Stimulated activated effector memory CD8-positive, alpha-beta T cell treated with anti-CD3 and anti-CD28 coated beads, Interleukin-12 subunit alpha, Interleukin-12 subunit beta, amount 100 ng/mL, for 72 hours (primary cell): ENCODE measurements at places on chromosomes 13 and 19.

DNA sequence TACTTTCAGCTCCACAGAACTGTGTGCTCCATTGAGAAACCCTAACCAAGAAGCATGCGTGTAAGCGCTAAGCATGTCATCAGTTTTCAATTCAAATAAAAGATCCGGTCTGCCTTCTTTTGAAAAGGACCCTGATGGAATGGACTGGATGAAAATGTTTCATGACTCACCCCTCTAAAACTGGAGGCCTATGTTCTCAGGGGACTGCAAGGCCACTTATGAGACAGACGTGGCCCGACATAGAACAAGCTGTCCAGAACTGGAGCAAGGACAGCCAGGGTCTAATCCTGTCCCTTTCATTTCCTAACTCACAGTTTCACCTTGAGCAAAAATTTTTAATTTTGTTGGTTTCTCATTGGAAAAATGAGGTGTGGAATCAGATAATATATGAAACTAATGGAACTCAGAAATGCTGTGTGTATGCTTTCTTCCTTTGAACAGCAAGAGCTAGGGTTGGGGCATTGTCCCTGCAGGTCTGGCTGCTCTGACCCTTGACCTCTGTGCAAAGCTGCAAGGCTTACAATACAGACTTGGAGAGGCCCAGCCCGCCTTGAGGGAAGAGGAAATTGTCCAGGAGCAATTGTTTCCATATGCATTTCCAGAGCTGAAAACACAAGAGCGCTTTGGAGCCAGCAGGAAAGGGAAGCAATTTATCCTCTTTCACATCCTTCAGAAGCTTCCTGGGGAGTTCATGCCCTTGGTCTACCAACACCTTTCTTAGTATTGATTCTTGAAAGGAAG lies 553.4 kb upstream of the KLF12 start:
- DNase-seq: no peak

GRCh38 chr13:102033386-102033785 lies 368.5 kb downstream of the FGF14 start:
- DNase-seq: no peak

- DNase-seq: no peak
Measured at GRCh38 chr13:110361365-110361911, 54.4 kb downstream of the COL4A2 start.

DNA sequence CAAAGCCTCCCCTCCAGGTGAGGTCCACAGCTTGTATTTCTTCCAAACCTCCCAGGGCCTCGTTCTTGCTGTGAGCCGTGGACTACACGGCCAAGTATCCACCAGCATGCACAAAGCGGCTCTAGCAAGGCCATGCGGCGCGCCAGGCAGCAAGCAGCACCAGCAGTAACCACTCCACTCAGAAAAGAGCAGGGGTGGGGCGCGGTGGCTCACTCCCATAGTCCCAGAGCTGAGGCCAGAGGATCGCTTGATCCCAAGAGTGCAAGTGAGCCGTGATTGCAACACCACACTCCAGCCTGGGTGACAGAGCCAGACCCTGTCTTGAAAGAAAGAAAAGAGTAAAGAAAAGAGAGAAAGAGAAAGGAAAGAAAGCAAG lies 4.7 kb downstream of the CCDC8 start:
- no peak for DNase-seq

DNA sequence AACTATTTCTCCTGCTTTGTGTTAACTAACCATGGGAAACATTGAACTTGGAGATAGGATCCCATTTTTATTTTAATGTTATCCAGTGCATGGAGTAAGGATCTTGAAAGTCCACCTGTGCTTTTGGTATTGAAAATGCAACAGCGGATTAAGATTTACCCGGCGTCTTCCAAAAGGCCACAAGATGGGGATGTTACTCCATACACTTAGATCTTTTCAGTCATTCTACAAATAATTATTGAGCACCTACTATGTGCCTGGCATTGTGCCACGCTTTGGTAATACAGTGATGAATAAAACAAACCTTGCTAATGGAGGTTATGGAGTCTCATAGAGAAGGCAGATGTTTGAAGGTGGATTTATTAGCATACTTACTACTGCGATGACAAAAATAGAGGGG lies 56.9 kb downstream of the RFC3 start:
- DNase-seq: no peak

DNA sequence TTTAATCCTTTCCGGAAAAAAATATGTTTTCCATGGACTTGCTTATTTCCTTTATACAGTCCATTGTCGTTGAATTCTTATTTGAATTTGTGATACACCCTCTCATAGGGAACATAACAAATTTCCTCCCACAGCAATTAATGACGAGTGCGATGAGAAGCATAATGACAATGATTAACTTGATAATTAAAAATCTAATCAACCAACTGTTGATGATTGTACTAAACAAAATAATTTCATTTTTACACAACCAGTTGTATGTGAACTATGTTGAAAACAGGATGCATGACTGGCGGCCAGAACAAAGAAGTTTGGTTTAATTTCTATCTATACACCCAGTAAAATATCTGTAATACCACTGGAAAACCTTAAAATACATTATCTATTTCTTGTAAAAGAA lies 26.1 kb upstream of the CEACAM21 start:
- no peak for DNase-seq

GRCh38 chr13:45872566-45872965 lies 21.0 kb upstream of the SIAH3 start:
- peak; percentile 40 for DNase-seq

GRCh38 chr19:58372311-58373133 lies 8.3 kb downstream of the ZNF837 start:
- DNase-seq: no peak

DNA sequence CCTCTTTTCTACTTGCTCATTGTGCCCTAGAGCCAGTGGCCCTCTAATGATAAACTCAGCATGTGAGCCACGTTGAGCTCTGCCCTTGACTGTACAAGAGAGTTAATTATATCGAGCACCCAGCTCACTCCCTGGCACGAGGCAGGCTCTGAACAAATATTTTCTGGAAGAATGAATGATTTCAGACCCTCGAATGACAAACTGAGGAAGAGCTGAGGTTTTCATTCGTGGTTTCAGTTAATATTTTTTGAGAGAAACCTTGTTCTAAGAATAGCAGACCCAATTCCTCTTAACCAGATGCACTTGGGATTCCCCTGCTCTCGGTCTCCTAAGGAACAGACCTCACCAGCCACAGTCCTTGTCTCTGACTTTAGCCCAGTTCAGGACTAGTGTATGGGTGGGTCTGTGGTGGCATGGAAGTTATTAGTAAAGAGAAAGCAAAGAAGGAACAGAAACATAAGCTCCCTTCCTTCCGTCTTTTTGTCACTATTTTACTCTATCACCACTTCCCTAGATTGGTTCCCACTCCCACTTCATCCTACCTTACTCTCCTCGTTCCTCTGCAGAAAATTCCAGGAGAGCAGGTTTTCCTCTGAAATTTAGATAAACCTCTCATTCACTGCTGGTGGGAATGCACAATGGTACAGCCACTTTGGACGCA lies 22.1 kb upstream of the WDFY2 start:
- no peak for DNase-seq

- no peak for DNase-seq
Measured at GRCh38 chr19:1409204-1410005, 2.0 kb downstream of the DAZAP1 start.

- no peak for DNase-seq
Measured at GRCh38 chr13:86974995-86975328, 696.2 kb upstream of the SLITRK5 start.

DNA sequence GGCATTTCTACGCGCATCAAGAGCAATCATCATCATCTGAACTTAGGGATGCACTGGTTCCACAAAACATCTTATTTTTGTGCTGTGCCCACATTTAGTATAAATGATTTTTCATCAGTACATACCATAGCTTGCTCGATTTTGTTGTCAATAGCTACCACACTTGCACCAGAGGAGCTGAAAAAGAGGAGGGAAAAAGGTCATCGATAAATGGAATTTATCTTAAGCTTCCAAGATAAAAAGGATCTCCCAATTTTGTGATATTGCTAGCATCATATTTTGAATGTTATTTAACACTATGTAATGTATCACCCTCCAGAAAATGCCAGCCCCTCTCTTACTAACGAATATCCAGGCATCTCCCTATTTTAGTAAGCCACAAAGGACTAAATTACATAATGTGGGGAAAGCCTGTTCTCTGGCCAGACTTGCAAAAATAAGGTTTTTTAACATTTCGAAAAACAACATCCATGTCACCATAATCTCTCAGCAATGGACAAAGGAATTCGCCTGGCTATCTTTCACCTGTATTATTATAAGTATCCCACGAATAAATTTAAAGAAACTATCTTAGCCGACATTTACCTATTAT lies 62.4 kb downstream of the SERP2 start:
- DNase-seq: no peak

GRCh38 chr19:13334801-13335481 lies 171.3 kb downstream of the CACNA1A start:
- no peak for DNase-seq

DNA sequence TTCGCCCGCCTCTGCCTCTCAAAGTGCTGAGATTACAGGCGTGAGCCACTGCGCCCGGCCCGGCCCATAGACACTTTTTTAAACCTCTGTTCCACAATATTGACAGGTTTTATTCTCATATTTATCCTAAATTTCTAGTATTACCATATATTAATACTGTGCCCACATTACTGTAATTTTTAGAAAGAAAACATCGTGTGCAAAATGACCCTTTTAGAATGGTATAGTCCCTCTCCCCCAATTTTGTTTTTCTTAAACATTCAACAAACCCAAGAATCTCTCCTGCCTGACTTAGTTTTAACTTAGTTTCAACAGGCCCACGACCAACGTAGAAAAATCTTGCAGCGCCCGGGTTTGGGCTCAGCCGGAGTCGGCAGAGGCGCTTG lies 9.1 kb downstream of the CDX2 start:
- DNase-seq: no peak

GRCh38 chr19:43966079-43966694 lies 15.2 kb downstream of the ZNF221 start:
- DNase-seq: no peak

DNA sequence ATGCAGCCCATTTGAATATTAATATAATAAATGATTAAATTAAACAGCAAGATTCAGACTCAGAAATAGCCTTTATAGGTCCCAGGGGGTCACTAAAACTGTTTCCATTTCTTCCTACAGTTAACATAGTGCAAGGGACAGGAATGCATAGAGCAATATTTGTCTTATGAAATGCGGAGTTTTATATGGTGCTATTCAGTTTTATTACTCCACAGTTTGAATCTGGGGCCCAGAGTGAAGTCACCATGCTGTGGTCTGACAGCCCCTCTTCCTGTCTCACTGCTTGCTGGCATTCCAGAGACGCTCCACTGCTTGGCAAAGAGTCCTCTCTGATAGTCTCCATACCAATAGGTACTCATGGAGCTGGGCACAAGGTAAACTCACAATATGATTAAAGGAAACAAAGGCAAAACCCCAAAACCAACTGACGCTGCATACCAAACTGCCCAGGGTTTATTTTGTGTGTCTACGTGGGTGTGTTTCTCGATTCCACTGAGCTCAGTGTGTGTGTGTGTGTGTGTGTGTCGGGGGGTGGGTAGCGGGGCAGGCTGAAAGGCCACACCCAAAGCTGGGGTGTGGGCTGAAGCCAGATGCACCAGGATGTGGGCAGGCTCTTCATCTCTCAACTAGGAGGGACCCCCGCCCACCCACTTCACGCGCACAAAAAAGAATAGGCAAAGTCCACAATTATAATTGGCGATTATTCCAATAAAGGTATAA lies 277.9 kb downstream of the TSHZ3 start:
- no peak for DNase-seq

- no peak for DNase-seq
Measured at GRCh38 chr13:32590266-32590665, 4.0 kb downstream of the PDS5B start.

GRCh38 chr13:33015791-33016323 lies 366 bp upstream of the KL start:
- no peak for DNase-seq

DNA sequence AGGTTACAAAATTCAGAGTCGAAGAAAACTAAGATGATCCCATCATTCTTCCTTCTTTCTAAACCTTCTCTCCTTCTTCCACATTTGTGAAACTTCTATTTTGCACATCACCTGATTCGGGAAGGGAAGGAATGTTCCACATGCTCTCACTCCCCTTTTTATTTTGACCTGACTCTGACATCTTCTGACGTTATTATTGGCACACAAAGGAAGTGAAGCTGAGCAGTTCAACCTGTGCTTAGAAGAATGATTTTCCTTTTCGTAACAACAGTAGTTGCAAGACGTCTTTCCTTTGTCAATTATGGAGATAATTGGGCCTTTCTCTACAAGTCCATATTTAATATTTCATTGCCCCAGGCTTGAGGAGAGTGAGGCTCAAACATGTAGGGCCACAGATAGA lies 18.0 kb downstream of the FAM124A start:
- DNase-seq: no peak

DNA sequence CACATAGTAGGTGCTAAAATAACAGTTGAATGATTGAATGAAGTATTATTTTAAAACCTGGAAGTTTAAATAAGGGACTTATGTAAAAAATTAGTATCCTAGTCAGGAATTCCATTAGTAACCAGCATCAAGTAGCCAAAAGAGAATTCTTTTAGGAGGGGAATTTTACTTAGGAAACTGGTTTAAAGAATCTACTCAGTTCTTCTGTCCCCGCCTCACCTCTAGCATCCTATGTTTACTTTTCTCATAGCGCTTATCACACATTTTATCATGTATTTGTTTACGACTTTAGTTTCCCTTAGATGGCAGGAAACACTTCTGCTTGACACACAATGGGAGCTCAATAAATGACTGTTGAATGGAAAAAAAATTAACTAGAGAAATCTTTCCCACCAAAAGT lies 229.0 kb downstream of the KLF5 start:
- DNase-seq: no peak

DNA sequence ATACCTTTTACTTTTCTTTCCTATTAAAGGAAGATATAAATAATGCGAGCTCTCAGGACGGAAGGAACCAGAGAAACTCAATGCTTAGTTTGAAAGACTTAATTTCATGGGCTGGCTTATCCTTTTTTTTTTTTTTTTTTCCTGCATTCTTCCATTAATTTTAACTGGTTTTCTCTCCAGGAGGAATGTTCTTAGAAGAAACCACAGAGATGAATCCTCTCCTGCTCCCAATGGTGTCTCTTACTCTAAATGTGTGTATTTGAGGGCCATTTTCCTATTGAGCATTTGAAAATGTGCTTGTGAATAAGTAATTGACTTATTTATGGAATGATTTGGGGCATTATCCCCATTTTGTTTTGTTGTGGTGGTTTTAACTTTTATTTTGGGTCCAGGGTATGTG lies 494.9 kb downstream of the FOXO1 start:
- DNase-seq: no peak

- DNase-seq: no peak
Measured at GRCh38 chr13:40583738-40584137, 82.7 kb downstream of the FOXO1 start.

GRCh38 chr19:30682146-30682998 lies 310.2 kb downstream of the ZNF536 start:
- no peak for DNase-seq

DNA sequence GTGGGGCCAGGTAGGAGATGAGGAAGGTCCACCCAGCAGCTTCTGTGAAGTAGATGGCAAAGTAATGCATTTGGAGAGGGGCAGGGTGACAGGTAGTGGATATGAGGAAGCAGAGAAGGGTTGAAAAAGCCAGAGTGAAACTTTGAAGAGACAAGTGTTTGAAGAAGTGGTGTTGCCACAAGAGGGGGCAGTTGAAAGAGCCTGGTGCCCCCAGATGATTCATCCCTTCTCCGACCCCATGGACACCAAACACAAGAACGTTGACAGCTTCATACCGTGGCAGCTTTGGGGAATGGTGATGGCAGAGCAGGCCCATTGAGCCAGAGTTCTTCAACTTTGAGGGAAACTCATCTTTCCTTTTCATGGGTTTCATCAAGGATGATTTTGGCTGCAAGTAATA lies 19.9 kb downstream of the IFNL3 start:
- no peak for DNase-seq
